ENCODE measurements at places on chromosomes 12 and 14.
A peak's percentile ranks its signal among the peaks of the same experiment; 100 is the strongest.

DNA sequence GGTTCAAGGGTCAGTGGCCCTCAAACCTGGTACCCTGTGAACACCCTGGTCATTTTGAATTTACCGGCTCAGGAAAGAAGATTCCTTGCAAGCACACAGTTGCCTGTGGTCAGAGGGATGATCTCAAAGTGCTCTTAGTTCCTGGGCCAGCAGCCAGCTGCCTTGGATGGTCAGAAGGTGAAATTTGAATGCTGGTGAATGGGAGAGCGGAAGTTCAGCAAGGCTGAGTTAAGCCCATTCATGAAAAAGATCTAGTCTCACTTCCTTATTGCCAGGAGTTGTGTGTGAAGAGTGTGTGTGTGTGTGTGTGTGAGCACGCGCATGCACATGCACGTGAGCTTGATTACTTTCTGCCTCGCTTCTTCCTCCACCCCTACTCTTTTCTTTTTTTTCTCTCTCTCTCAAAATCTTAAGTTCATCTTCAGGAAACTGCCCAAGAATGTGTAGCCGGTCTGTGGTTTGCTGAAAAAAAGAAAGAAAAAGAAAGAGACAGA, 155.5 kb upstream of the CCND2 start:
- DNase-seq, result peak; percentile 22

DNA sequence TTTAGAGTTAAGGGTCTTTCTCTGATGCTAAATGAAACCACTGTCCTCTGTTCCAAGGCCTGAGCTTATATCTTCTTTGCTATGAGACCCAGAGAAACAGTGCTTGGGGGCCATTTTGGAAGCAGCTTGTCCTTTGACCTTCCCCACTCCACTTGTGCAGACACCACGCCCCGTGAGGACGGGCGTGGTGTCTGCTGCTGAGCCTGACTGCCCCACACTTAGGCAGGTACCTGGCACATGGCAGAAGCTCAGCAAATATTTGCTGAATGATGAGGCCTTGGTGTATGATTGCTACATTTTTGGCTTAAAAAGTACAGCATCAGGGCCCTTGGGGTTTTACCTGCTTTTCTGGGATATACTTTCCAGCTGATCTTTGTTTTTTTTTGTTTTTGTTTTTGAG, 69.9 kb downstream of the RASSF3 start:
- DNase-seq, result no peak

- no peak for DNase-seq
Measured at GRCh38 chr12:4279198-4279690, 5.7 kb downstream of the CCND2 start.

DNA sequence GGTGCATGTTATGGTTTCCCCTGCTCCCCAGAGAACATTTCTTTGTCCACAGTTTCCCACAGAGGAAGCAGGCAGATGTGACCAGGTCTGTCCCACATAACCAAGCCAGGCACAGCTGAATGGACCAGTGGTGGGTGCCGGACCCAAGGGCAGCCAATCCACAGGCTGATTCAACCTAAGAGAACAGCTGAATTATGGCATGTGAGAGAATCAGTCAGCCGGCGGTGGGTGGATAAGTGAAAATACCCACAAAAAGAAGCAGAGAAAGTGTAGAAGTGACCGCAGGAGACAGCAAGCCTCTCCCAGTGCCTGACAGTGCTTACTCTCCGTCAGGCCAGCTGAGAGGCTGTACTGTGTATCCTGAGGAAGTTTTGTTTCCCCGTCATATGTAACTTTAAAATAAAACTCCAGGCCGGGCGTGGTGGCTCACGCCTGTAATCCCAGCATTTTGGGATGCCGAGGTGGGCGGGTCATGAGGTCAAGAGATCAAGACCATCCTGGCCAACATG, 14.9 kb downstream of the GPRC5D start:
- no peak for DNase-seq

DNA sequence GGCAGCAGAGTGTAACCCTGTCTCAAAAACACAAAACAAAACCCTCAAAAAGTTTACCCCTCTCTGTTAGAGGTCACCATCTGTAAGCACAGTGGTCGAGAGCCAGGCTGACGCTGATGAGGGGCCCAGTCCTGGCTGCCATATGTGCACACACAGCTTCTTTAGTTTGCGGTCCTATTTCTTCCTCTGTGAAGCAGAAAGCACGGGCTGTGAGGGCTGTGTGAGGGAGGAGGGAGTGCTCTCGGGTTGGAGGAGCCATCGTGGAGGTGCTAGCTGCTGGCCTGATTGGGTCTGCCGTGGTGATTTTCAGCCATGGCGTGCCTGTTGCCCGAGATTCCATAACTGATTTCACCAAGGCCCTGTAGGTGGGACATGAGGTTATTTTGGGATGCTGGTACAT, 3.5 kb downstream of the ULK1 start:
- DNase-seq, result no peak

GRCh38 chr12:81095501-81096232, 17.8 kb downstream of the ACSS3 start:
- peak; percentile 7 for DNase-seq

DNA sequence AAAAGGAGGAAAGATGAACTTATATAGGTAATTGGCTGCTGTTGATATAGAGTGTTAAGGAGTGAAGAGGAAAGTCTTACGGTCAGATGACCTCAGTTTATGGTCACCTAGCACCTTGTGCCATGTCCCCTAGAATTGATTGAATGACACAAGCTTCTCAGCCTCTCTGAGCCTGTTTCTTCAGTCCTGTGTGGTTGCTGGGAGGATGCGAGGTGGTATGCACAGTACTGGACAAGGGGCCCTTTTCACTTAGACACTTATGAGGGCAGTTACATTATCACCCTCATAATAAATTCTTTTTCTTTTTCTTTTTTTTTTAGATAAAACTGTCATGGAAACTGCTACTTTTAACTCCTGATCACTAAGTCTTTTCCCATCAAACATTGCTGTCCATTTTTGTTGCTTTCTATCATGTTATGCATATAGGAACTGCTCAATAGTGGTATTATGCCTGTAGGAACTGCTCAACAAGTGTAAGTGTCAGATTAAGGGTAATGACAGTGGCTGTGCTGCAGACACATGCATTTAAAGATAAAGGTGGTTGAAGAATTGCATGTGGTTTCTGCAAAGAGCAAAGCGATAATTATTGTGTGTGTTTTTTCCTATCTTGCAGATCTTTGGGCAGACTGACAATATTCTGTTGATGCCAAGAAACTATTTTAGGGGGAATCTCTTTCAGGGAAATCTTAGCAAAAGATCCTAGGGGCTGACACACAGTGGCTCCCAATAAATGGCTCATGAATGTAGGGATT, 11.6 kb downstream of the ANO6 start:
- no peak for DNase-seq

- no peak for DNase-seq
Measured at GRCh38 chr14:99175331-99176155, 96.5 kb downstream of the BCL11B start.

GRCh38 chr14:70282666-70283065, 76.8 kb downstream of the COX16 start:
- no peak for DNase-seq

DNA sequence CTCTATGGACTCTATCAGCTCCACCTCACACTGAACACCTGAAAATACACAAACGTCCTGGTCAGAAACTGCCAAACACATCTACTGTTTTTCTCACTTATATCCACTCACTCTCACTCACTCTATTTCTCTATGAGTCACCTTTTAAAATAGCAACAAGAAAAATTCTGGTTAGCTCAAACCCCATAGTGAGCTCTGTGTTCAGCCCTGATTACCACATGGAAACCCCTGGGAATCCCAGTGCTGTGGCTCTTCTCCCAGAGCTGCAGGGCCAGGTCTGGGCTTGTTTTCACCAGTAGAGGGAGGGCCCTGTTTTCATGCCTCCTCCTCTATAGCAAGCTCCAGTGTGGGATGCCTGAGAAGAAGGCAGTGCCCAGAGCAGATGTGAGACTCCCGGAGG, 1126.1 kb downstream of the TMEM121 start:
- no peak for DNase-seq

DNA sequence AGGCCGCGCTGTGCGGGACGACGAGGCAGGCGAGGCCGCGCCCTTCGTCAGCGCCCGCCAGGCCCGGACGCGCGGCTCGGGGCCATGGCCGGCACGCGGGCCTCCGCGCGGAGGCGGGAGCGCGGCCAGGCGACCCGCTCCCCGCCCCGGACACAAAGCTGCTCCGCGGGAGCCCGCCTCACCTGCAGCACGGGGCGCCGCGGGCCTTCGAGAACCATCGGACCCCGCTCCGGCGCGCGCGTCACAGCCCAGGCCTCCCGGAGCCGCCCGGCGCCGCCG, 342 bp downstream of the DICER1 start:
- DNase-seq, result no peak

GRCh38 chr12:79482323-79482722, 208.4 kb downstream of the PAWR start:
- no peak for DNase-seq

DNA sequence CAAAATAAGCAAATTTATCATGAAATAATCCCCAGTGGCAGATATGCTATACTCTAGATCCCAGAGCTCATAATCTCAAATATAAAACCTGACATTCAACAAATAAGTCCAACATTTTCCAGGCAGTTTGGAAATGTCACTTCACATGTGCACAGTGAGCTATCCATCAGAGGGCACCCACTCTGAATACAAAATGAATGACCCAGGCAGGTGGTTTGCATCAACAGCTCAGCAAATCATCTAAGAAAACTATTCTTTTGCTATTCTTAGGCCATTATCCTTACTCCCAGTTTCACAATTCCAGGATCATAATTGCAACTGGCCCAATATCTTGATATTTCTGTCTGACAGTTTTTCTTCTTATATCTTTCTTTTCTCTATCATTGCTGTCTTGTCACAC, 38.5 kb downstream of the TRIM9 start:
- DNase-seq, result no peak

DNA sequence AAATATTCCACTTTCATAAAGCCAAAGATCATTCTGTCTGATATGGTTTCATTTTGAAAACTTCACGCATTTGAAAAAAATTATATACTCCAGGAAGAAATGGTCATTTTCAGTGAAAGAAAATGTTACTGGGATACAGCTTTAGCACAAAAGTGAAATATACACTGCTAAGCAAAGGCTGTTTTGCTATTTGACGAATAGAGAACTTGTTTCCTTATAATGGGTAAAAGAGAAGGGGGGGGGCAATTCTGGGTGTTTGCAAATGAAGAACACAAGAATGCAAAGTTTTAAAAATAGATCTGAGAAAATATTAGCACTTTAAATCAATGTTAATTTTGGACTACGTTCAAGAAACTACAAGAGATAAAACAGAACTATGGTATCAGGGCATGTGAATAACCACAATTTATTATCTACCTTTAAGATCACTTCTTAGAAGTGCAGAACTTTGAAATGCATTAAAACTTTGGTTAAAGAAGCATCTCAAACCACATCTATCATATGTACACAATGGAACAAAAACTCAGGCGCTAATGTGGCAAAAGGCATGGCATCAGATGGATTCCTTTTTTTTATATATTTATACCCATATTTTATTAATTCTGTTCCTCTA, 51.1 kb downstream of the EFCAB11 start:
- no peak for DNase-seq

DNA sequence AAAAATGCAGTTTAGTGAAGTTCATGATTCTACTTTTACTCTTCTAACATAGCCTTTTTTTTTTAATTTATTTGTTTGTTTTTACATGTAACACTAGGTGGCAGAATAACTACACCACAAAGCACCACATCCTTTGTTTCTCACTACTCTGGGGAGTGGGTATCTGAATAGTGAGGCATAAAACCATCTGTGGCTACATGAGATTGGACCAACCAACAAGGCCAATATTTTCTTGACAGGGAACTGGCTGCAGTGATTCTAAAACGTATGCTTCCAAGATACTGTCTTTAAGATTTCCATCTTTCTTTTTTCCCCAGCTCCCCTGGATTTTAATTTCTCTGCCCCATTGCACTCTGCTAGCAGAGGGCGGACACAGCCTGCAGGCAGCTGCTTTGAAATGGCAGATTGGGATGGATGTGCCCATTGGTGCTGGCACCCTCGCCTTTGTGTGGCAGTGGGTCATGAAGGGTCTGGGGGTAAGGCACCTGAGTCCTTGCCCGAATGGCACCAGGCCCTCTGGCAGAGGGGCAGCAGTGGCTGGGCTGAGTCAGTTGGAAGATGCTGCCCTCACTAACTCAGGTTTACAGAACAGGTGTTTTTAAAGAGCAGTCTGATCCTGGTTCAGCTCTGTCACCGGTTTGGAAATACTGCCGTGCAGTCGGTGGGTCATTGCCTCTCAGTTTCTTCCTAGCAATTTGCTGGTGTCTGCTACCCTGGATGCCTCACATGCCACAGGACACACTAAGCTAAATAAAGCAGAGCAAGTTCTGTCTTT, 429.1 kb downstream of the RAD51B start:
- DNase-seq, result peak; percentile 95

DNA sequence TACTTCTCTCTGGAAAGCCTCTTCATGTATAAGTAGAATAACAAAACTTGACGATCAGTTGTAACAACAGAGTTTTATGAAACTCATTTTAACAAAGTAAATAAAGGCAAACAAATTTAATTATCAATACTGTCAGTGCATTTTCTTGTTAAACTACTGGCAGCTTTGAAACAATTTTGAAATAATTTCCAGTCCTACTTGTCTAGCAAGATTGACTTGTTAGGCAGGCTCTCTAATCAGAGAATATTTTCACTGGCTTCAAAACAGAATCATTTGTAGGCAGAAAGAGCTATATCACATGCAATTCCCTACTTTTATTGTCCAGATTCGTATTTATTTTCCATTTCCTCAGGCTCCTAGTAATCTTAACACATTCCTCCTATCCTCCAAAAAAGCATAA, 45.9 kb upstream of the SLC6A13 start:
- no peak for DNase-seq

DNA sequence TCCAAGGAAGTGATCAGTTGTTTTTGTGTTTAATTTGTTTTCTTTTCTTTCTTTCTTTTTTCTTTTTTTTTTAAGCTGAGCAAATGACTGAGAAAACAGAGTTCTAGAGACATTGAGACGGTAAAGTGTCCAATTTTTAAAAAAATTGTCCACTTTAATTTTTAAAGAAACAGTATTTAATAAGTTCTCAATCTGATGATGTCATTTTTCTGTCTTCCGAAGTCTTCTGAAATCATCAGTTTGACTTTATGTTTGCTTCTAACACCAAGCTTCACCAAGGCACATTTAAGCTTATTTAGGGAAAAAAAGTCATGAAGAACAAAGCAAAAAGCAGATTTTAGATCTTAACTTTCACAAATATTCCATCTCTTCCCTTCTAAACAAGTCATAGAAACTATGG, 63.4 kb upstream of the RTRAF start:
- DNase-seq, result no peak

- DNase-seq, result no peak
Measured at GRCh38 chr14:73762375-73762822, 48.2 kb upstream of the PNMA1 start.

DNA sequence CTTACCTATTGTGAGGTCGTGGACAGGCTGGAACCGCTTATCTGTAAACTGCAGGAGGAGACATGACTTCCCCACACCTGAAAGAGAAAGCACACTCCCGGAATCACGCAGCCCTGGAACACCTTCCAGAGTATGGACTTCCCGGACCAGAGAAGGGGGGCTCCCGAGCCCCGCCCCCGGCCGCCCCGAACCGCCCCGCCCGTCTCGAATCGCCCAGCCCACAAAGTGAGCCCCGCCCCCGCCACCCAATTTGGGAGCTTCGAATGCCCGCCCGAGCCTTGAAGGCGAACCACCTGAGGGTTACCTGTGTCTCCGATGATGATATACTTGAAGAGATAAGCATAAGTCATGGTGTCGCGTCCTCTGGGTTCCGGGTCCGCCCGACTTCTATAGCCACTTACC, 235 bp downstream of the RAB2B start:
- DNase-seq, result no peak

Measured in fibroblast of the aortic adventitia (primary cell).